ENCODE measurements at places on chromosomes 5 and 9. TPM values are rescaled to one million over a fixed set of nuclear protein-coding genes. Genes with fewer than 3 reads are reported as not detected.

GRCh38 chr9:133117271-133118178 lies 3.5 kb downstream of the RALGDS start:
- no peaks in the 10 kb centered on the region for H3K36me3 ChIP-seq
- peaks cover 17% of the 10 kb centered on the region for H3K4me1 ChIP-seq
- DNase-seq = peak; percentile 15
- no peak overlapping the region for H3K27ac ChIP-seq
- no peak overlapping the region for H3K4me3 ChIP-seq
- no peaks in the 10 kb centered on the region for H3K27me3 ChIP-seq

Gene ZNF454
- 3.1 TPM for total RNA-seq

Gene MARCOL
- not detected for total RNA-seq

- H3K36me3 ChIP-seq = no peaks in the 10 kb centered on the region
- H3K4me1 ChIP-seq = no peaks in the 10 kb centered on the region
Observed at GRCh38 chr9:7542693-7543092, 256.9 kb downstream of the DMAC1 start.

GRCh38 chr9:113222482-113222841 lies 1.1 kb downstream of the SLC31A1 start:
- peak overlapping the region; percentile 87 for H3K27ac ChIP-seq
- DNase-seq = peak; percentile 43
- no peaks in the 10 kb centered on the region for H3K27me3 ChIP-seq
- H3K4me3 ChIP-seq = peak overlapping the region; percentile 83

DNA sequence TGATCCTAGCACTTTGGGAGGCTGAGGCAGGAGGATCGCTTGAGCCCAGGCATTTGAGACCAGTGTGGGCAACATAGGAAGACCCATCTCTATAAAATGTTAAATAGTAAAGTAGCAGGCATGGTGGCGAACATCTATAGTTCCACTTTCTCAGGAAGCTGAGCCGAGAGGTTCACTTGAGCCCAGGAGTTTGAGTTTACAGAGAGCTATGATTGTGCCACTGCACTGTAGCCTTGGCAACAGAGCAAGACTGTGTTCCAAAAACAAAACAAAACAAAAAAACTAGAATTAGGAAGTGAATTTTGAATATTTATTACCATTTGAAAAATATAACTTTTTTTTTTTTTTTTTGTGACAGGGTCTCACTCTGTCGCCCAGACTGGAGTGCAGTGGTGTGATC lies 26.8 kb upstream of the PAX5 start:
- H3K27me3 ChIP-seq = peaks cover 13% of the 10 kb centered on the region

Gene PCSK1
- not detected for total RNA-seq

Gene WNT8A
- not detected for total RNA-seq

GRCh38 chr9:78934880-78935279 lies 636.9 kb upstream of the TLE4 start:
- no peaks in the 10 kb centered on the region for H3K27me3 ChIP-seq
- no peaks in the 10 kb centered on the region for H3K36me3 ChIP-seq
- H3K4me3 ChIP-seq = no peak overlapping the region
- no peak for DNase-seq
- no peak overlapping the region for H3K27ac ChIP-seq
- no peaks in the 10 kb centered on the region for H3K4me1 ChIP-seq

- no peak for DNase-seq
- H3K36me3 ChIP-seq = no peaks in the 10 kb centered on the region
- H3K27me3 ChIP-seq = no peaks in the 10 kb centered on the region
- H3K27ac ChIP-seq = no peak overlapping the region
- no peak overlapping the region for H3K4me3 ChIP-seq
Observed at GRCh38 chr5:123681061-123681460, 169.1 kb downstream of the CSNK1G3 start.

- H3K36me3 ChIP-seq = no peaks in the 10 kb centered on the region
- DNase-seq = no peak
- H3K4me1 ChIP-seq = no peaks in the 10 kb centered on the region
Observed at GRCh38 chr5:99317136-99317535, 388.3 kb upstream of the CHD1 start.

GRCh38 chr9:7117676-7118561 lies 360.1 kb downstream of the KDM4C start:
- H3K4me3 ChIP-seq = no peak overlapping the region
- no peaks in the 10 kb centered on the region for H3K27me3 ChIP-seq
- H3K36me3 ChIP-seq = no peaks in the 10 kb centered on the region

Gene STPG3
- total RNA-seq = not detected

DNA sequence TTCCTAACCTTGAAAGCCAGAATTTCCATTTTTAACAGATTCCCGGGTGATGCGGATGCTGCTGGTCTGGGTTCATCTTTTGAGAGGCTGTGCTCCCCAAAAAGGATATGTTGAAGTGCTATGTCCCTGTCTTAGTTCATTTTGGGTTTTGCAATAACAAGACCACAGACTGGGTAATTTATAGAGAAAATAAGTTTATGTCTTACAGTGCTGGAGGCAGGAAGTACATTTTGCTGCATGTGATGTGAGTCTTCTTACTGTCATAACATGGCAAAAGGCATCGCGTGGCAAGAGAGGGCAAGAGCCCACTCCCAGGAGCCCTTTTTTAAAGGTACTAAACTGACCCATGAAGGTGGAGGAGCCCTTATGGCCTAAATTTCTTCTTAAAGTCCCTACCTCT lies 114.1 kb downstream of the DAPK1 start:
- DNase-seq = no peak
- H3K27me3 ChIP-seq = no peaks in the 10 kb centered on the region
- H3K36me3 ChIP-seq = no peaks in the 10 kb centered on the region
- H3K27ac ChIP-seq = no peak overlapping the region
- no peaks in the 10 kb centered on the region for H3K4me1 ChIP-seq

GRCh38 chr9:26261503-26262330 lies 583.5 kb upstream of the TUSC1 start:
- peak overlapping the region; percentile 51 for H3K27ac ChIP-seq
- DNase-seq = peak; percentile 54
- H3K27me3 ChIP-seq = no peaks in the 10 kb centered on the region
- no peak overlapping the region for H3K4me3 ChIP-seq
- peaks cover 3% of the 10 kb centered on the region for H3K4me1 ChIP-seq
- no peaks in the 10 kb centered on the region for H3K36me3 ChIP-seq

DNA sequence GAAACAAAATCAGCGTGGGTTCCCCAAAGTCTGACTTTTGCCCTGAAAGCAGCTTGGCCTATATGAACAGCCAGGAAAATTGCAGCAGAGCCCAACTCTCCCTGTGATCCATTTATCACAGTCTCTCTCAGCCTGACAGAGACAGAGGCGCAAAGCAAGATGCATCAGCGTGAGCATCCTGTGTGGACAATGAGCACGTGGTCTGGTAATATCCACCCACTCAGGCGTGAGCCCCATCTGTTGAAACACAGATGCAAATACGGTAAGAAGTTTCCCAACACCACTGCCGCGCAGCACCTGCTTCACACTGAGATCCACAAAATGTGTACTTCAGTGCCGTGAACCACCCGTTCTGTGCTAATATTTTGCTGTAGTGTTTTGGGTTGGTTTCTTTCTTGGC lies 114.6 kb downstream of the MRPL36 start:
- no peaks in the 10 kb centered on the region for H3K27me3 ChIP-seq
- no peak overlapping the region for H3K27ac ChIP-seq
- DNase-seq = no peak
- H3K4me1 ChIP-seq = no peaks in the 10 kb centered on the region

DNA sequence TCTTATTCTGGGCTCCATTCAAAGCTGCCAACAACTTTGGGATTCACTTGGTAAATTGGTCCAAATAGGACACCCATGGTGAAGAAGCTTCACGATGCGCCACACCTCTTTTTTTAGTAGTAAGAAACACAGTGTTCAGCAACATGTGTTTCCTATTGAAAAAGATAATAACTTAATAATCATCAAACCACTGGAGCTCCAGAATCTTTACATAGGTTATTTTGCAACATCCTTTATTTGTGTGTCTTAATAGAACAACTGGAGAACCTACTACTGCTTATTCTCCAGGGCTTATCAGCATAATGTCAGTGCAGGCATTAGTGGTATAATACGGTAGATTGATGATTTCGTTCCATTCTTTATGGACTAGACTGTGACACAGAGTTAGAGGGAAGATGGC lies 63.3 kb upstream of the DAPK1 start:
- H3K27me3 ChIP-seq = no peaks in the 10 kb centered on the region
- H3K4me1 ChIP-seq = no peaks in the 10 kb centered on the region
- no peaks in the 10 kb centered on the region for H3K36me3 ChIP-seq
- H3K27ac ChIP-seq = no peak overlapping the region

Measured in fibroblast of lung (primary cell).